ENCODE measurements at places on chromosomes 2 and 18.

GRCh38 chr18:34977838-34978532, 63.2 kb upstream of the MAPRE2 start:
- no peak for DNase-seq

DNA sequence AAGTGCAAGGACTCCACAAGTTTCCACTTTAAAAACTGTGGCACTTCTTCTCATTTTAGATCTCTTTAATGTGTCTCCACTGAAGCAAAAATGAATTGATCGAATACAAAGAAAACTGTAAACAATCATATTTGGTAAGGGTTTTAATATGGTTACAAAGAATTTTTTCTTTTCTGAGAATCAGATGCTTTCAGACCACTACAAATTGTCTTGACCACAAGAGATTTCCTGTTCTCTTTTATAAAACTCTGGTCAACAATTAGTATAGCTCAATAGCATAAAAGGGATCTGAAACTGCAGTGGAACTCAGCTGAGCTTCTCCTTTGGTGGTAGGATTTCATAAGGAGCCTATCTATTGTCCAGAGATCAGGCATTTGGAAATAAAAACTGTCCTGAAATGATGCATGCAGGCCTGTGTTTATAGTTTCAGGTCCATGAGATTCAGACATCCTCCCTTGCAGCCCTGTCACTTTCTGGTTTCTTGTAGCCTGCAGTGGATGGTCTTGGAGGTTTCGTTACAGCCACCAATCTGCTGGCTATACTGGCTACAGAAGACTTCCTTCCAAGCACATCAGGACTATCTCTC, 120.0 kb downstream of the DOCK10 start:
- DNase-seq: no peak

DNA sequence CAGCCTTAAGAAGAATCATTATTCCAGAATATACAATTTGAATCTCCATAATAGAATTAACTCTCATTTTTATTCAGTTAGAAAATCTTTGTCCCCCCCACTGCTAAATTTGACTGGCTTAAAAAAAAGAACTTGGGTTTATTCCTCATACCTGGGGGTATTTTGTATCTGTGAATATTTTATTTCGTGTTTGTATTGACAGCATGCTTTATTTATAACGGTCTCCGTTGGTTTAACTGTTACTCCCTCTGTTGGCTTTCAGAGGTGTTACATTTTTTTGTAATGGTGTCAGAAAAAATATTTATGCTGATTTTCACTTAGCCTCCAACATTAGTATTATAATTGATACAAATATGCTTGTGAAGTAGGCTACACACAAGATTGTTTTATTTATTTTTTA, 109.1 kb downstream of the HAUS1 start:
- no peak for DNase-seq

DNA sequence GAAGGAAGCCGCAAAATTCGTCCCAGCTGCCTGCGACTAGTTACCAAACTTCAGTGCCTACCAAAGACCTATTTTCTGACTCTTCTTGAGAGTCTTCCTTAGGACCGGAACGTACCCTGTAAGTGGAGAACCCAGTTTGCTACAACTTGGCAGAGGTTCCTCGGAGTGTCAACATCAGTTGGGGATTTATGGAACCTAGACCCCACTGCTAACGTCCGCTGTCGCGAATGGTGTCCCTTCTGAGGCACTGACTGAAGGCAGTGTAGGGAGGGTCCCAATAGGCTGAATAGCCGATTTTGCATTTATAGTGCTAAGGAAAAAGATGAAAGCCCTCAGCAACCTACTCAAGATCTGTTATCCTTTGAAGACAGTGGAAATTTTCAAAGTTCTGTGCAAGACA, 568 bp upstream of the STK17B start:
- DNase-seq: no peak

GRCh38 chr18:3150274-3150673, 69.5 kb downstream of the MYOM1 start:
- DNase-seq: no peak

- DNase-seq: no peak
Observed at GRCh38 chr2:231325826-231326225, 69.7 kb upstream of the B3GNT7 start.

DNA sequence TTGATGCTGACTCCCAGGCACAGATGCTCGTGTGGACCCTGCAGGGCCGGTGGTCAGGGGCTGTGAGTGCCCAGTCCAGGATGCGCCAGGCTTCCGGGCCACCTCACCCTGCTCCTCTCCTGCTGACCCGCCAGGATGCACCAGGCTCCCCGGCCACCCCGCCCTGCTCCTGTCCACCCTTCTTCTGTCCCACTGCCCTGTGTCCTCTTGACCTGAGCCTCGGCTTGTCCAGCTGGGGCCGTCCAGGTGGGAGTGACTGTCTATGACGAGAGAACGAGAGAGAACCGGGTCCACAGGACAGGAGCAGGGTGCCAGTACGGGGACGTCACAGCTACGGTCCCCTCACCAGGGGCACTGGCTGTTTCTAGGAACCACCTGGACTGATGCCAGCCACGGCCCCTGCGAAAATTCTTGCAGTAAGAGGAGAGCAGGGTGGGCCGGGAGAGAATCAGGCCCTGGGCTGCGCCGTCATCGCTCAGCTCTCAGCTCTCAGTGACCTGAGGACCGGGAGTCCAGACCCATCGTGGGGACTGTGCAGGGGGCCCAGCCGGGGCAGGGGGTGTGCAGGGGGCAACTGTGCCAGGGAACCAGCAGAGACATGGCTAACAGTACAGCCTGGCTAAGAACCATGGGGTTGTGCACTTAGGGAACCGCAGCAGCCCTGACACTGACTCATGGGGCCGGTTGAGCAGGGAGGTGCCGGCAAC, 12.9 kb upstream of the NFATC1 start:
- DNase-seq: no peak

- DNase-seq: no peak
Observed at GRCh38 chr18:74604774-74605173, 7.1 kb downstream of the ZNF407 start.

DNA sequence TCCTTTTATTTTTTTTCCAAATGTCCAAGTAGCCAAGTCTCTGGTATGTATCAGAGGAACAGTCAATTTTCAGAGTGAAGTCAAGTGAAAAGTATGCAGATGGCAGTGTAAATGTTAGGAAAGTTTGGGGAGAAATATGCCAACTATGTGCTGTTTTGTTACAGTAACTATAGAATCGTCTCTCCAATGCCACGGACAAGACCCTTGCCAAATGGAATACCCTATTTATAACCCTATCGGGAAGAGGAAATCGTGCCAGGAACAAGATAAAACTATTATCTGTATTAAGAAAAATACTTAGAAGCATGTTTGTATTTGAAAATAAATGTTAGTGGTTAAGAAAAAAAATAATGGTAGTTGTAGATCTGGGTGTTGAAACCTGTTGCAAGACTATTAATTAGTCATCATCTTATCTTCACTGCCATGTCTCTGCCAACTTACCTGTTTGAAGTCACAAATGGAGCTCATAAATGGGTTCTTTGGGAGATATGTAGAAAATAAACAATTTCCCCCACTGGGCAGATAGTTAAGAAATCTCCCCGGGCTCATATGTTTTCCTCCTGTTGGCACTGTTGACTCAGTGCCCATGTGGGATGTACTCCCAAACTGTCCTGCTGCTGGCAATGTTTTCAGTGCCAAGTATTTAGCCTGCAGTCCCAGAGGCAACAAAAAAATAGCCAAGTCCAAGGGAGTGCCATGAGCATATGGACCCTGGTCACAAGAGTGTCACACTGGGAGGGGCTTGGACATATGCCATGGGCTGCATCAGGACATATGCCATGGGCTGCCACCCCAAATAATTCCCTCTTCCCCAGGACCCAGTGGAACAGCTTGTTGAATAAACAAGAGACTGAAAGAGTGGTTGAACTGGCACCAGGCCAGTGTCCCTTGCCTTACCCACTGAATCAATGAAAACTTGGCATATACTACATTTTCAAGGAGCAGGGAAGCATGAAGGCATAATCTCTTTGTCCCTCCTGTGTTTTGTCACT, 366.9 kb downstream of the OSR1 start:
- DNase-seq: no peak

DNA sequence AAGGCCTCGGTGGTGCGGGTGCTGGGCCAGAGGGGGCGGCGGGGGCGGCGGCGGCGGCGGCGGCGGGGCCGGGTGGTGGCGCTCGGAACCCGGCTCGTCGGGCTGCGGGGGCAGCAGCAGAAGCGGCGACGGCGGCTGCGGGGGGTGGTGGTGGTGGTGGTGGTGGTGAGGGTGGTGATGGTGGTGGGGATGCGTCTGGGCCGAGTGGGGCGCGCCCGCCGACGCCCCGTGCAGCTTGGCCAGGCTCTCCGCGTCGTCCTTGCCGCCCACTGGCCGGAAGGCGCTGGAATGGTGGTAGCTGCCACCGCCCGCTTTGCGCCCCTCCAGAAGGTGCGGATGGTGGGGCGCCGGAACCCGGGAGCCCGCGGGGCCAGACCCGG, 4.4 kb downstream of the SKOR2 start:
- DNase-seq: no peak

- no peak for DNase-seq
Observed at GRCh38 chr2:10151462-10151861, 28.9 kb downstream of the RRM2 start.

- DNase-seq: no peak
Observed at GRCh38 chr2:217993138-217993537, 9.7 kb downstream of the TNS1 start.

GRCh38 chr18:69838620-69839411, 108.9 kb downstream of the CD226 start:
- no peak for DNase-seq

DNA sequence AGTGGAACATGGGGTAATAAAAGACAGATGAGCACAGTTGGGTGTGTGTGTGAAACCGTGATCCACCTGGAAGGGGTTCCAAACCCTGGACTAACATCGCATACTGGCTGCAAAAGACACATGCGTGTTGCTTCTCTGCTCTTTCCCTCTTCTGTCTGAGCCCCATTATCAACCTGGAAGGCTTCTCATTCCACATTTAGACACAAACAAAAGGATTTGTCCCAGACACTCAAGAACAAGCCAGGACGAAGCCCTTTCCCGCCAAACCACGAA, 7.0 kb upstream of the SP9 start:
- no peak for DNase-seq

DNA sequence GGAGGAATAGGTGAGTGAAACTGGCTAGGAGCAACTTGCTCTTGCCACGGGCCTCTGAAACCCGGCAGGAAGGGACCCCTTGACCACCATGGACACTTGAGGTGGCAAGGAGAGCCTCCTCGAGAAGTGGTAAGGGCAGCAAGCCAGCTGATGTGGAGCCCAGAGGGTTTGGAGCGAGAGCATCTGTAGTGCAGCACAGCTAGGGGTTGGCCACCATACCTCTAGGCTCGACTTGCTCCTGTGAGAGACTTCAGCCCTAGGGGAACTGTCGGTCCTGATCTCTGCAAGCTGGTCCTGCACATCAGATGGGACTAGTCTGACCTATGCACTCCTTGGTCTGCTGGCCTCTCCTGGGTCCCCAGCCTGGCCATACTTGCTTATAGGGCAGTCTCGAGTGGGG, 158.4 kb downstream of the CCDC178 start:
- DNase-seq: no peak

DNA sequence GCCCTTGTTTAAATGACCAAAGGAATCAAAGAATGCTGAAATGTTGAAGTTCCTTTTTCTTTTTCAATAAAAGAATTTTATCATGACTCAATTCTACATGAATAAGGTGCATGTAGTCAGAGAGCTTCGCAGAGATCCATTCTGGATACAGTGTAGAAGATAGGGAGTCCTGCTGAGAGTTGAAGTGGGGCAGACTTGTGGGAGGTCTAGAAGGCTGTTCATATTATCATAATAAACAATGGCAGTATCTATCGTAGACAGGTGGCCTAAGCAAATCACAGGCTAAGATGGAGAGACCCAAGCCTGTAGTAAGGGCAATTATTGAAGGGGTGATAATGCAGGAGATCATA, 1322.0 kb upstream of the CELF4 start:
- DNase-seq: no peak

DNA sequence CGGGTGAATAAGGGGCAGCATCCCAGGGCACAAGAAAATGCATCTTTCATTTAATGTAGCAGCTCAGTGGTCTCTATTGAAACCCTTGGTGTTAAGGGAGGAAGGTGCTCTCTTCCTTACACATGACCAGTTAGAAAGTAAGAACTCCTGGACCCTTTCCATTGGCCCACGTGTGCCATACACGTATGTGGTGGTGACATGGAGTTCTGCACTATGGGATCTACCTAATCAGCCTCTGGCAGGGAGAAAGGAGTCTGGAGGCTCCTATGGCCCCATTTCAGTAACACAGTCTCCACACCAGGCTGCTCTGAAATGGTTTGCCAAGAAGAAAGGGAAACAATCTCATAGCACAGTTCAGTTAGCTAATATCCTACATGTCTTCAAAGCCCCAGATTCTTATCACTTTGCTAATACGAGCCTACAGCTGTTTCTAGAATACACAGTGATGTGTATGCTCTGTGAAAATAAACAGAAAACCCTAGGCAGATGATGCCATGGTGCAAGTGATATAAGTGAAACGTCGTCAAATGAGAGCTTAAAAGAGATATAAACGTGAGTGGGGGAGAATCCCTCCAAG, 7.0 kb downstream of the EFEMP1 start:
- DNase-seq: no peak

DNA sequence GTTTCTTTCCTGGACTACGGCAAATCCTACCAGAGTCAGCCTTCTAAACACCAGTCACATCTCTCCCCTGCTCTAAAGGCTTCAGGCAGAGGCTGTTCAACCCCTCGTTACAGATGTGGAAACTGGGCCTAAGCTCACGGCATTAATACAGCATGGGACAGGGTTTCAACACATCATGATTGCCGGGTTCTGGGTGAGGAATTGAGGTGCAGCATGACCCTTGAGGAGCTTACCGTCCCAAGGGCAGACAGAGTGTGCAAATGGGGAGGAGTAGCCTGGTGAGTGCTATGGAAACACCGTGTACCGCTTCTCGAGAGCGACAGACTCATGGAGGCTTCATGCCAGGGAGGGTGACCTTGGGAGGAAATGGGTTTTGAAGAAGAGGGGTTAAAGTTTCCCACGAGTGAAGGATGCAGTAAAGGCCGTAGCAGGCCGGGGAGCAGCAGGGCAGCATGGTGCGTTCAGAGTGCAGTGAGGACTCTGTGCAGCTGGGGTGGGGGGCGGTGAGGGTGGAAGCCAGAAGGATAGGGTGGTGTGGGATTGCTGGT, 51.1 kb downstream of the TGOLN2 start:
- DNase-seq: no peak

DNA sequence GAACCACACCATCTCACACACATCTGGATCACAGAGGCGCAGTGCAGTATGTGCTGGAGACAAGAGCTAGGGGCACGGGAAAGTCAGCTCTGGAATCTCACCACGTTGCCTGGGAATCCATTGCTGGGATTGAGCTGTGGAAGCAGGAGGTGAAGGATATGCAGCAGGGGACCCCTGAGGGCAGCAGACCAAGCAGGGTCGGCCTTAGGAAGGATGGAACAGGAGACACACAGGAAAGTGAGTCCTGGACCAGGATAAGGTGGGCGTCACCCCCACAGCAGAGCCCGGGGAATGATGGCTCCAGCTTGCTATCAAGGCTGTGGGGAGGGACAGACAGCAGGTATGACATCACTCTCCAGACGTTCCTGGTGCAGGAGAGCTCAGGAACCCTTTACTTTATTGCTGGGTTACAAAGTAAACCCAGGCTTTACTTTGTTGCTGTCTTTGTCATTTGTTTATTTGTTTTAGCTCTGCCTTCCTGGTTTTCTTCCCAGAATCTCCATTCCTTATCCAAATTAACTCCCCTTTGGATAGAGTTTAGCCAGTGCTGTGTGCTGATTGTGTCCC, 329.8 kb upstream of the MYT1L start:
- DNase-seq: no peak
